GM04504 (cell line): ENCODE measurements at places on chromosomes 5 and 9.
A peak's percentile ranks its signal among the peaks of the same experiment; 100 is the strongest.

DNA sequence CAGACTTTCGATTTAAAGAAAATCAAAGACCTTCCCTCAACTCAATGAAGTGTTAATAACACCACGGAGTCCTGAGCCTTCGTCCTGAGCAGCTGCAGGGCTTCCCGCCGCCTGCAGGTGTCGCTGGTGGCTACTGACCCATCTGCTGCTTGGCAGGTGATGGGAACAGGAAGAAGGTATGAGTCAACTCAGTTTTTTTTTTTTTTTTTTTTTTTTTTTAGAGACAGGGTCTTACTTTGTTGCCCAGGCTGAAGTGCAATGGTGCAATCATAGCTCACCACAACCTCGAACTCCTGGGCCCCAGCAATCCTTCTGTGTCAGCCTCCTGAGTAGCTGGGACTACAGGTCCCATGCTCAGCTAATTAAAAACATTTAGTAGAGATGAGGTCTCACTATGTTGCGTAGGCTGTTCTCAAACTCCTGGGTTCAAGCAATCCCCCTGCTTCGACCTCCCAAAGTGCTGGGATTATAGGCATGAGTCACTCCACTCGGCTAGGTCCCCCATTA is 185.7 kb upstream of the IL12B start:
- no peak for DNase-seq

DNA sequence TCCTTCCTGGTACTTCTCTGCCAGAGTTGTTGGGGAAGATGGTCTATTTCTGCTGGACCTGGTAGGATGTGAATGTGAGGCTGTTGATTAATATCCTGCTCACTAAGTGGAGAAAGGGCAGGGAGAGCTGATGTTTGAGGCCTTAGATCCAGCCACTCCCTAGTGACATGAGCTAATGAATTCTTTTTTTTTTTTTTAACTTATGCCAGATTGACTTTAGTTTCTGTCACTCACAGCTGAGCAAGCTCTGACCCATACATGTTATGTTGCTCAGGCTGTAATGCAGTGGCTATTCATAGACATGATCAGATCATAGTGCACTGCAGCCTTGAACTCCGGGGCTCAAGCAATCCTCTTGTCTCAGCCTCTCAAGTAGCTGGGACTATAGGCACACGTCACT is 75.1 kb upstream of the SPRY4 start:
- DNase-seq = no peak

- no peak for DNase-seq
These were observed 2.0 kb downstream of the PCDHGB5 start for GRCh38 chr5:141399555-141400258.

GRCh38 chr5:67194166-67194565 is 2.4 kb downstream of the CD180 start:
- DNase-seq = no peak

DNA sequence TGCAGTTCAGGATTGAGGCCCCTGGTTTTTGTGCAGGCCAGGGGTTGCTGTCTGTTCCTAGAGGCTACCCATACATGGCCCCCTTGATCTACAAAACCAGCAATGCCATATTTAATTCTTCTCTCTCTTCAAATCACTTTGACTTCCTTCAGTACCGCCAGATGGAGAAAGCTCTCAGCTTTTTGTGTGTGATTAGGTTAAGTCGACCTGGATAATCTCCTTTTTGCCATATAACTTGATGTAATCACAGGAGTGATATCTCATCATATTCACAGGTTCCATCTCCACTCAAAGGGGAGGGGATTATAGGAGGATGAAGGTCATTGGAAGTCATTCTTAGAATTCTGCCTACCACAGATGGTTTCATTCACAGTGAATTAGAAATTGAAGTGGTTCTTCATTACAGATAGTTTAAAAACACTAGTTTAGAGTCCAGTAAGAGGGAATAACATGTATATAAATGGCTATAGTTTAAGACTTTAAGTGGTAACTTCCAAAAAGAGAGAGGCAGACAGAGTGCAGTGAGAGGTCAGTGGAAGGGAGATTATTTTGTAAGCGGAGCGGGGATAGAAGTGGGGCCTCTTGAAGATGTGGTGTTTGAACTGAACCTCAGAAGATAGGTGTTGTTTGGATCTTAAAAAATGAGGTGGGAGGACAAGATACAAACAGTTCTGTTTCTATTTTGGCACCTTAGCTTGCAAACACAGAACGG is 85.9 kb downstream of the GALNT10 start:
- no peak for DNase-seq

- DNase-seq = no peak
These were observed 323.9 kb downstream of the TMEM161B start for GRCh38 chr5:87944553-87945285.

DNA sequence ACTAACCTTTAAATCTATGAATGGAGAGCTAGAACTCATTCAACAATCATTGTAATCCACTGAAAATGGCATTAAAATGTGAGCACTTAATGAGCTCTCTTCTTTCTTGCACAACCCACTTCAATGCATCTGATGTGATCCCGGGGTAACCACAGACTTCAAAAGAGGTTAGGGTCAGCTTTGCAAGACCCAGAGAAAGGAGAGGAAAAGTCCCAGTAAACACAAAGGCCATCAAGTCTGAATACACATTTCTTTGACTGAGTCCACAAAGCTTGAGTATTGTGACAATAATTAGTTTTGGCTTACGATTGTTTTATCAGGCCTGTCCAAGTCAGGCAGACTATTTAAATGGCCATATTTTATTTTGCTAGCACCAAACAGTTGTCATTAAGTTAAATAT is 148.8 kb upstream of the ZNF608 start:
- no peak for DNase-seq

DNA sequence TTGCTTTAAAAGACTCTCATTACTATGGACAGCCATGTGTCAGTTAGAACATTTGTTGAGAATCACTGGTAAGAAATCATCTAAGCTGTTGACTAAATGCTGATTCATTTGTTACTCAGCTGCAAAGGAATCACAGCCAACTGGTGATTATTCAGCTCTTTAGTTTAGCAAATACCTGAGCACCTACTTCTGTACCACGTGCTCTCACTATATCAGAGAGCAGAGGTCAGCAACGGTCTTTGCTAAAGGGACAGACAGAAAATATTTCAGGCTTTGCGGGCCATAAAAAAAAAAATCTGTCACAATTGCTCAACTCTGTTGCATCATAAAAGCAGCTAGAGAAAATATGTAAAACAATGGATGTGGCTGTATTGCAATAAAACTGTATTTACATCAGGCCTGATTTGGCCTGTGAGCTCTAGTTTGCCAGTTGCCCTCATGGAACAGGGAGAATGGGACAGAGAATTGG is 377.6 kb downstream of the DNAH5 start:
- DNase-seq = peak; percentile 85

- no peak for DNase-seq
These were observed 74.6 kb downstream of the MRPL36 start for GRCh38 chr5:1724822-1725602.

GRCh38 chr5:1299511-1299850 is 4.6 kb upstream of the TERT start:
- DNase-seq = no peak
